T-helper 2 cell treated with Interferon-gamma antibody and Interleukin-4, amounts not matched to agents 5 μg/mL and 100 μg/mL, for 36 hours (primary cell): ENCODE measurements at places on chromosomes 2 and 18.

GRCh38 chr2:15169326-15170069, 391.6 kb downstream of the NBAS start:
- no peak for DNase-seq

DNA sequence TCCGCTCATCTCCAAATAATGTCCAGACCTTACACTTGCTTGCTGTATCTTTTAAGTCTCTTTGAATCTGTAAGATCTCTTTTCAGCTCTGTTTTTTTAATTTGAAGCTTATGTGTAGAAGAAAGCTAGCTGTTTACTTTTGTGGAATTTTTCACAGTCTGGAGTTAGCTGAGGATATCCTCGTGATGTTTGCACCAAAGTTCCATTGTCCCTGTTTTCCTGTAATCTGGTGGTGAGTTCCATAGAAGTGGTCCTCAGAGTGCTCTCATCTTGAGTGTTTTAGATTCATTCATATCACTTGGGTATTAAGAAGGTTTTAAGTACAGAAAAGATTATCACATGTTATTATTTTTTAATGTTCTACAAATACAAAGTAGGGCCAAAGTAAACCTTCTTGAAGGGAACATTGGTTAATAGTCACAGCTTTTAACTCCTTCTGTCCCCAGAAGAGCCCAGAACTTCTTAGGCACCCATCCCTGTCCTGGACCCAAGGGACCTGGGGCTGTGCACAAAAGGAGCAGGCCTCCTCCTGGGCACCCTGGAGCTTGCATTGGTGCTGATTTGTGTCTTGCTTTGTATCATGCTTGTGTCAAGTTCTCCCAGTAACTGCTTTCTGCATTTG, 15.0 kb downstream of the MLPH start:
- DNase-seq = no peak

DNA sequence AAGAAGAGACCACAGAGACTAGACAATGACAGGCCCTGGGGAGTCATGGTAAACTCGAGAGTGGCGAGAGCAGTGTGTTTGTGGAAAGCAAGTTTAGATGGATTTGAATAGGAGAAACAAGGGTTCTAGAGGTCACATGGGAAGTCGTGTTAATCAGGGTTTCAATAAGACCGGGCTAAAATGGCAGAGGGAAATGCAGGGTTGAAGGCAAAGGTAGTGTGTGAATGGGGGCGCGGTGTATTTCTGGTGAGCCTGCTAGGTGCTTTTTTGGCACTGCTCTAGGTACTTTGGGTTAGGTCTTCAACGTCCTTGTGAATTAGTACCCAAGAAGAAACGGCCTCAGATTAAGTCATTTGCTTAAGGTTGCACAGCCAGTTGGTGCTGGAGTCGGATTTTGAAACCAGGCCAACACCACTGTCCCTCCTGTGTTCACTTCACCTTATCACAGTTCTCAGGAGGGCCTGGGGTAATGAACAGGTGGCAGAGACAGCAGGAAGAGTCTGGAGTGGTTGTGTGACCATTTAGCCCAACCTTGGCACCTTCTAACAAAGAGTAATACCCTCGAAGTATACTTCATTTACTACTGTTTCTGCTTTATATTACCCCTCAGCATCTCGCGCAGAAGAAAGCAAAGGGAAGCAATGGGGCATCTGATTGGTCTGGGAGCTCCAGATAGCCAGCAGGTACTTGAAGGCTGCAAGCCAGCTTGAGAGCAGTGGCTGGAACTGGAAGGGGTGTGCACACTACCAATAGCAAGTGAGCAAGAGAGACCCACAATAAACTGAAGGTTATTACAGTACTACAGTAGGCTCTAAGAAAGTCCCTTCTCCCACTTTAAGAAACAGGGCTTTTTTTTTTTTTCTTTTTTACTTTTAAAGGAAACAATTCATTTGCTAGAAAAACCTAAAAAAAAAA, 33.4 kb upstream of the GAREM2 start:
- no peak for DNase-seq

DNA sequence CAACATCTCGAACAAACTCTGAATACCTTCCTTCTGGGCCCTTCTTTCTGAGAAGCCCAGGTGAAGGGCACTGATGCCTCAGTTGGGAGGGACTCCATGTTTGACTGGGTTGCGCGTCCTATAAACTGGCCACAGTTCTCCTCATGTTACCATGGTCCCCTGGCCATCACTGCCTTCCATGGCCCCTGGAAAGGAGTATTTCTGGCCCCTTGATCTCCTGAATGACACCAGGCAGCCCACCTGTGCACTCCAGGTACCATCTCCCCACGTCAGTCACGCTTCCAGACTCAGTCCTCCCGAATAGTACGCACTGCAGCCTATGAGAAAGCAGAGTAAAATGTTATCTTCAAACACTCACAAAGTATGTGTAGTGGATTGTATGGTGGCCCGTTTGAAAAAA, 73.9 kb downstream of the ACKR3 start:
- no peak for DNase-seq

DNA sequence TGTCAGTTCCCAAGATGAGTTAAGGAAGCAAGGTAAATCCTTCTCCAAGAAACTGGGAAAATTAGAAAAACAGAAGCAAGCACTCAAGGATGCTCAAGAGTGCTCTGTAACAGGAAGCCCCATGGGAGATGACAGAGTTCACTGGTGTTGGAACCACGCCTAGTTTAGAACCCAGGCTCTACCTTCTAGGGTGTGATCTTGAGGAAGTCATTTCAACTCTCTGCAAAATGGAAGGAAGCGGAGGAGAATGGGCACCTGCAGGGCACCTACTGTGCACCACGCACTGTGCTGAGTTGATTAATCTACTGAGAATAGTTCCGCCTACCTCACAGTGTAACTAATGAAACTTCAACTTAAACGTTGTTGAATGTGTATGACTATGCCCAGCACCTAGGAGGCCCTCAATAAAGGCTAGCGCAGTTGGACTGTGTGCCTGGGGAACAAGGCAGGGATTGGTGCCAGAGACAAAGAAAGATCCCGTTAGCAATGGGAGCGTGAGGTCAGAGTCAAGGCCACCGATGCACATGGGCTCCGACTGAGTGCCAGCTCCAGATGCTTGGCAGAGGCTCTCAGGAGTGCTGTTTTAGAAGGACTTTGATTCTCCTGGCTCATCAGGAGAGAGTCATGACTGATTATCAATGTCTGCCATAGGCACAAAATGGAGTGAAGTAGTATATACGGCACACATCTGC, 93.7 kb downstream of the MAPK4 start:
- DNase-seq = no peak

DNA sequence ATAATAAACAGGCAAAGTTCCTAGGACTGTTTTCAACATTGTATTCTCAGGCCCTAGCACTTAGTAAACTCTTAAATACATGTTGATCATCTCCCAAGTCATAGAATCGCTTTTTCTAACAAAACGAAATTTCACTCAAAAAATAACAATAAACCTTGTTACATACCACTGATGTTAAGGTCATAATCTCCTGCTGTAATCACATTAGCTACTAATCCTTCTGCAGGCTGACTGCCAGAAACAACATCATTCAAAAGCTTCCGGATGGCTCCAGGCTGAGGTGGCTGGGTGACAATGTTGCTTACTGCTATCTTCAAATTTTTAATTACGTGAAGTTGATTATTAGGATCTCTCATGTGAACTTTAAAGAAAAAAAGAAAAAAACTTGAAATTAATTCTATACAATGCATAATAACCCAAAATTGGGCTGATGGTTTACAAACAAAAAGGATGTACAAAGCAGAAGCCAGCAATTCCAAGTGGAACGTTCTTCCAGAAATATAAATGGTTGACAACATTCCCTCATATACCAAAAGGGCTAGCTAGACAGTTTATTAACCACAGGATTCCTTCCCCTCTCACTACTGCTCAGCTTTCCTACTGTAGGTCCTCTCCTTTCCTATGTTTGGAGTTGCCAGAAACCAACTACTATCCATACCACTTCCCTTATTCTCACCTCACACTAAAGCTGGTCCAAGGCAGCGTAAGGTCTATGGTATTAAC, 11.6 kb downstream of the TRAPPC8 start:
- DNase-seq = no peak

- no peak for DNase-seq
These were observed 185.1 kb upstream of the ZNF804A start for GRCh38 chr2:184413221-184413620.

DNA sequence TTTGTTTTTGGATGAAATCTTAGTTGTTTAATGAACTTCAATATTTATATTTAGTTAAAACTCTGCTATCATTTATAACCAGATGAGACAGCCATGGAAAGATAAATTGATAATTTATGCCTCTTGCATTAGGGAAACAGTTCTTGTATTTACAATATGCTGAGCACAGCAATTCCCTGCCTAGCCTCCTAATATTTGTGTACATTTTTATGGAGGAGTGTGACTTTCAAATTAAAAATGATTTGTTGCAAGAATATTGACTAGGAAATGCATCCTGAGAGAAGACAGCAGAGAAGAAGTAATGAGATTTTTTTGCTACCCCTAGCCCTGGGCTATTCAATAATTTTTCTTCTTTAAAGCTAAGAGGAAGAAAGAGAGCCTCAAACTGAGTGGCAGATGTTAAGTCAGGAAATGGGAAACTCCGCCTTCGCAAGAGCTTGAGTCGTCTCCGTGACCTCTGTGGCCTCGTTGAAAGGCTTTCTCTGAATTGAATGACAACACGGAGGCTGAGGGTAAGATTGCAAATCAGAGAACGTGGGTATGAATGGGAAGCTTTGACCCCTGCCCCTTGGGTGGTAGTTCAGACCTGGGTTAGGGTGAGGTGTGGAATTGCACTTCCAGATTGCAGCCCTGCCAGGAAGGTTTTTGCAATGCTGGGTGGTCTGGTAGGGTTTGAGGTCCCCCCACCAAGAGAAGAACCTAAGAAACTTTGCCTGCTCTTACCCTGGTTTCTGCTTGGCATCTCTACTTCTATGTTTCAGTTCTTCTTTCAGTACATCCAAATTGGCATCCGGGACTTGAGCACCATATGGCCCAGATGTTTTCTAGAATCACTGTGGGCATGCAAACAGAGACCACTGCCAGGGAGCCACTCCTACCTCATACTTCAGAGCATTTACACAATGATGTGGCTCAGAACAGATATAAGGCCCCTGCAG, 210.3 kb upstream of the RBMS1 start:
- peak; percentile 30 for DNase-seq

- DNase-seq = no peak
These were observed 40.7 kb downstream of the CMPK2 start for GRCh38 chr2:6824962-6825361.

GRCh38 chr2:231037202-231037730, at the start of gene C2orf72:
Gene C2orf72 (plus strand): TSS chr2:231037523. CDS start chr2:231037566, 43 bp downstream.
- no peak for DNase-seq

- no peak for DNase-seq
These were observed 93.8 kb upstream of the HDAC4 start for GRCh38 chr2:239494578-239494977.

DNA sequence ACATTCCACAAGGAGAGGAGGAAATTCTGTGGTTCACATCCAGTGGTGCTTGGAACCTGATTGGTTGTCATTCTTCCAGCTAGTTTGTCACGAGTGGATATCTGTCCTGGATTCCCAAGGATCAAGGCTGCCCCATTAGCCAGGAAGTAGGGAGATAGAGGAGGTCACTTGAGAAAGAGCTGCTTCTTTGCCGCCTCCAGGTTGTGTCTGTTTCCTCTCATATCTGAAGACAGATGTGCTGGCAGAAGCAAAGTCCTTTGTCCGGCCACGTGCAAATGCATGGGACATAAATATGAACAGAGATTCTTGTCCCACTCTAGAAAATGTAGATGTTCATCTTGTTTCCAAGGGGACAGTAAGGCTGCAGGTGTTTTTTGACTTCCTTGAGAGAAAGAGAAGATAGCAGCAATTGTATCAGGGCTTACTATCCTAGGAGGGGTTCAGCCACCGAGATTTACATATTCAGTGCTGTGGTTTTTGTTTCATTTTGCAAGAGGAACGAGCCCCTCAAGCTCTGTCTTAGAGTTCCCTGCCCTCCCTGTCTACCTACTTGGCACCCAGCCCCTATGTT, 174.4 kb downstream of the RPIA start:
- DNase-seq = no peak

- DNase-seq = no peak
These were observed 774.8 kb upstream of the ID2 start for GRCh38 chr2:7907041-7907440.

- DNase-seq = no peak
These were observed 17.2 kb downstream of the MBP start for GRCh38 chr18:77115192-77115953.

DNA sequence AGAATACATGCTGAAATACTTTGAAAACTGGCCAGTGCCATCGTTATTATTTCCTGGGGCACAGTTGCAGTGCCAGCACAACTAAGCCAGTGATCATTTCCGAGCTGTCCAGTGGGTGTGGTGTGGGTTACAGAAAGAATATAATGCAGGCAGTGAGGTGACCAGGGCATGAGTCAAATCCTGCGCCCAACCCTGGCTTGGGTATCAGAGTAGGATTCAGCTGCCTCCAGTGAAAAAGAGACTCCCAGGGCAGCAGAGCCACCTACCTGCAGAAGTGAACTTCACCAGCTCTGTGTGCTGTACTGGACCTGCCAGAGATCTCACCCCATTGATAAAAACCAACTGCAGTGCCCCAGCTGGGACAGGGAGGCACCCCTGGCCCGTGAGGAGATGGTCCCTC, 18.0 kb downstream of the SLC9A2 start:
- no peak for DNase-seq
